ENCODE measurements at places on chromosomes 7 and 10.

- DNase-seq: no peak
Measured at GRCh38 chr10:73992899-73993788, 4.8 kb upstream of the VCL start.

GRCh38 chr10:46266306-46266985 lies 20.4 kb upstream of the ANTXRL start:
- no peak for DNase-seq

GRCh38 chr7:23093111-23093510 lies 12.5 kb upstream of the KLHL7 start:
- DNase-seq: no peak

DNA sequence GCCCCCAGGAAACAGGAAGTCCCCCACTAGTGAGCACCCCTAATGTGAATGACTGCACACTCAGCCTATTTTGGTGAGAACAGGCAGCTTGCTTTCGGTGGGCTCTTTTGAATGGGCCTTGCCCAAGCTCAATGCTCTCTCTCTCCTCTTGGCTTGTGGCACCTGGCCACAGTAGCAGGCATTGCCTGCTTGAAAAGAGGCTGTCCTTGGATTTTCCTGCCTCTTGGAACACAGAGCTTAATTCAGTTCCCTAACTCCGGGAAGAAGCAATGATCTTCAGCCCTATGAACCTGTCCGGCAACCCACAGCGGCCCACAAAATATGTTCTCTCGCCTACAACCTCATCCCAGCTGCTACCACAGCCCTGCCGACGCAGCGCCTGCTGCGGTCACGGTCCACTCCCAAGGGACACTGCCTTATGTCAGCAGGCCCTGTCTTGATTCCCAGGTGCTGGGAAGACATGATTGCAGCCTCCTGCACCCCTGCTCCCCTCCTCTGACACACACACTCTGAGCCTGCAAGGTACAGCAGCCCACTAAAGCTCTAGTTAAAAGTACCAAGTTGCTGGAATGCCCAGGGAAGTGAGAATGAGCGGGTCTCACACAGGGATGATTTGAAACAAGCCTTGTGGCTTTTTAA lies 715.5 kb upstream of the GALNT17 start:
- DNase-seq: no peak

DNA sequence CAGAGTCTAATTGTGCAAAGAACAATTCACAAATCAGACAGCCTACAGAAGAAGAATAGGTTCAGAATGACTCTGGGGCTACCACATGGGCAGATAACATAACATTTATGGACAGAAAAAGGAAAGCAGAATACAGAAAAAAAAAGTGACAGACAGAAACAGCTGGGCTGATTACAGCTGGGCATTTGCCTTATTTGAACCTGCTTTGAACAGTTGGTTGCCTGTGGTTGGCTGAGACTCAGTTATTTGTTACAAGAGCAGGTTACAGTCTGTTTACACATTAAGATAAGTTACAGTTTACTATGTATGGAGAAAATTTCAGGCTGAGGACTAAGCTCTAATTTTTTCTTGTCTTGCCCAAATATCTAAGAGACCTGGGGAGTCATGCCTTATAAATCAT lies 327.2 kb downstream of the GALNT17 start:
- no peak for DNase-seq
